CD4-positive, alpha-beta memory T cell (primary cell): ENCODE measurements at places on chromosomes 16 and 17. TPM values are rescaled to one million over a fixed set of nuclear protein-coding genes. Genes with fewer than 3 reads are reported as not detected.

- H3K4me1 ChIP-seq = no peaks in the 10 kb centered on the region
- no peak overlapping the region for H3K4me3 ChIP-seq
- H3K36me3 ChIP-seq = no peaks in the 10 kb centered on the region
- no peaks in the 10 kb centered on the region for H3K27me3 ChIP-seq
Measured at GRCh38 chr17:41957031-41957868, 9.3 kb upstream of the CNP start.

DNA sequence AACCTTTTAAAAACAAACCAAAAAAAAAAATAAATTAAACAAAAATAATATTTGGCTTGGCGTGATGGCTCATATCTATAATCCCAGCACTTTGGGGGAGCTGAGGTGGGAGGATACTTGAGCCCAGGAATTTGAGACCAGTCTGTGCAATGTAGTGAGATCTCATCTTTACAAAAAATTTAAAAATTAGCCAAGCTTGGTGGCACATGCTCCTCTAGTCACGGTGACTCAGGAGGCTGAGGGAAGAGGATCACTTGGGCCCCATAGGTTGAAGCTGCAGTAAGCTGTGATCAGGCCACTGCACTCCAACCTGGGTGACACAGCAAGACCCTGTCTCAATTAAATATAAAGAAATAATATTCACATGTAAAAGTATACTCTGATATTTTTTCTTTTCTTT, 12.2 kb downstream of the GNGT2 start:
- no peaks in the 10 kb centered on the region for H3K27me3 ChIP-seq
- H3K27ac ChIP-seq = no peak overlapping the region
- peaks cover 8% of the 10 kb centered on the region for H3K4me1 ChIP-seq

AXIN2 gene
- total RNA-seq = 30.3 TPM

CD300LD gene
- total RNA-seq = not detected

DNA sequence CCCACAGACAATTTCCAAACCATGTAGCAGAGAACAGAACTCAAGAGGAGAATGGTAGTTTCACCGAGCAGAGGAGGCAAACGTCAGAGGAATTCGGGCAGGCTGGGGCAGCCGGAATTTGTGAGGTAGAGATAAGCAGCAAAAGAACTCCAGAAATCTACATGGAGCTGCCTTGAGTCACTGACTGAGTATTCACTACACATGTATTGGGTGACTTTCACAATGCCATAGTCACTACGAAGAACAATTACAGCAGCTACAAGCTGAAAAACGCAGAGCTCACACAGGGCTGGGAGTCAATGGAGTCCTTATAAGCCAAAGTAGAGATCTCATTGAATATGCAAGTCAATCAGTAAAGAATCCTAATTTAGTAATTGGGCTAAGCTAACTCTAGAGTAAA, 13.4 kb downstream of the CMC2 start:
- DNase-seq = no peak
- no peak overlapping the region for H3K27ac ChIP-seq
- H3K36me3 ChIP-seq = peaks cover 9% of the 10 kb centered on the region
- H3K4me3 ChIP-seq = no peak overlapping the region
- H3K4me1 ChIP-seq = peaks cover 26% of the 10 kb centered on the region
- H3K27me3 ChIP-seq = no peaks in the 10 kb centered on the region

DNA sequence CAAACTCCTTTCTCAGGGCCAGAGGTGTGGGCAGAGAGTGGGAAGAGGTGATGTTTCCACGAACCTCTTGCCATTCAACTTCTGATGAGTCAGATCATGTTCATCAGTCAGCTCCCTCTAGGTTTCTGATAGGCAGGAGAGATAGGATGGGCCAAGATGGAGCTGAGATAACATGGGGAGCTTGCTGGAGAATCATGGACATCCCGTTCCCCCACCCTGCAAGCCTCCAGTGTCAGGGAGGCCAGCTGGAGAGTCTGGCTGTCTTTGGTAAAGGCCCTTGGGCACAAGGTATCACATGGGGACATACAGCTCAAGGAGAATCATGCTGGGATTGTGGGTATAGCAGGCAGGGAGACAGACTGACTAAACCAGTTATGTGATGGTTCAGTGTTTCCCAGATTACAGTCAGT, 136.0 kb upstream of the IRX3 start:
- no peak overlapping the region for H3K27ac ChIP-seq
- no peaks in the 10 kb centered on the region for H3K4me1 ChIP-seq
- no peaks in the 10 kb centered on the region for H3K27me3 ChIP-seq
- H3K4me3 ChIP-seq = no peak overlapping the region
- H3K36me3 ChIP-seq = no peaks in the 10 kb centered on the region
- DNase-seq = no peak

DNA sequence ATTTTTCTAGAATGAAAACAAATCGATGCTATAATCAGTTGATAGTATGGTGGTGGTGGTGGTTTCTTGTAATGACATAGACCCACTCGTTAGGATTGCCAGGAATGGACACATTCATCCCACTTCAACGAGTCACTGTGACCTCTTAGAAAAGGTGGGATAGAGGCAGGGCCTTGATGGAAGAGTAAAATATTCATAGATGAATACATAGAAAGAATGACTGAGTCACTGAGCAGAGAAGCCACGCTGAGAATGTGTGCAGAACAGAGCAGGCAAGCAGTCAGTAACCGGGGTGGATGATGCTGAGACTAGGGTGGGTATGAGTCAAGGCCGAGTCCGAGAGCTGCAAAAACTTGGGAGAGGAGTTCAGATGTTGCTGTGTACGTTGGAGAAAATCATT, 129.9 kb downstream of the PITPNC1 start:
- no peak overlapping the region for H3K27ac ChIP-seq
- DNase-seq = no peak
- H3K4me3 ChIP-seq = no peak overlapping the region
- H3K36me3 ChIP-seq = no peaks in the 10 kb centered on the region
- no peaks in the 10 kb centered on the region for H3K27me3 ChIP-seq
- H3K4me1 ChIP-seq = peaks cover 18% of the 10 kb centered on the region

GRCh38 chr17:21275579-21276263, 8.8 kb upstream of the MAP2K3 start:
- H3K27ac ChIP-seq = peak overlapping the region; percentile 77
- peaks cover 49% of the 10 kb centered on the region for H3K4me1 ChIP-seq
- H3K36me3 ChIP-seq = no peaks in the 10 kb centered on the region
- peak overlapping the region; percentile 71 for H3K4me3 ChIP-seq

- H3K27ac ChIP-seq = no peak overlapping the region
- DNase-seq = no peak
Measured at GRCh38 chr17:60557805-60558204, 31.8 kb upstream of the APPBP2 start.

GRCh38 chr17:11608396-11608795, 10.1 kb downstream of the DNAH9 start:
- H3K4me1 ChIP-seq = no peaks in the 10 kb centered on the region
- H3K4me3 ChIP-seq = no peak overlapping the region
- no peak overlapping the region for H3K27ac ChIP-seq
- H3K36me3 ChIP-seq = no peaks in the 10 kb centered on the region

DNA sequence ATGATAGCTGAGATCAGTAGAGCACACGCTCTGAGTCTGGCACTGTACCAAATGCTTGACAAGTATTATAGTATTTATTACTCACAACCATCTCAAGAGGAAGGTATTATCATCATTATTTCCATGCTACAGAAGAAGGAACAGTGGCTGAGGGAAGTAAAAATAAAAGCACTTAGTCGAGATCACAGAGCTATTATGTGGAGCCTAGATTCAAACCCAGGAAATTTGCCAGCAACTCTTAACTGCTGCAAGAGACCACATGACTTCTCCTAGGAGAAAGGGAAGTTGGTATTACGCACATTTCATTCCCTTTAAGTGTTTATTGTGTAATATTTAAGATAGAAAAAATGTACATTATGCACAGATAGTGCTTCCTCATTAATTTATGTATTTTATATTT, 1.0 kb upstream of the RHOT1 start:
- no peaks in the 10 kb centered on the region for H3K36me3 ChIP-seq
- H3K4me1 ChIP-seq = peaks cover 37% of the 10 kb centered on the region
- no peaks in the 10 kb centered on the region for H3K27me3 ChIP-seq
- H3K4me3 ChIP-seq = no peak overlapping the region
- H3K27ac ChIP-seq = no peak overlapping the region

DNA sequence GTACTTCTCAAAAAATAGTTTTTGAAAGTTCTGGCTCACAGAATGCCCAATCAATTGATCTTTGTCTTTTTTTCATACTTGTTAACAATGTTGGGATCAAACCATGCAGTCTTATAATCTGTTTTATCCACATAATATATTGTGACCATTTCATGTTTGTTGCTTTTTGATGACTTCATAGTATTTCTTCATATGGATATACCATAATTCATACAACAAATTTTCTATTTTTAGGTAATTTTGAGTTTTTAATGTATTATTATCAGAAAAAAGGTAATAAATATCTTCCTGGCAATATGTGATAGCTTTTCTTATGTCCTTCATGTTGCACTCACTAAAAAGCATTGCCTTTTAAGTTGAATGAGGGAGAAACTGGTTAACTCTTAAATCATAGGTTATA, 44.8 kb downstream of the TBC1D26 start:
- DNase-seq = no peak
- no peaks in the 10 kb centered on the region for H3K36me3 ChIP-seq
- H3K27me3 ChIP-seq = no peaks in the 10 kb centered on the region
- no peak overlapping the region for H3K4me3 ChIP-seq
- H3K27ac ChIP-seq = no peak overlapping the region
- H3K4me1 ChIP-seq = no peaks in the 10 kb centered on the region

DNA sequence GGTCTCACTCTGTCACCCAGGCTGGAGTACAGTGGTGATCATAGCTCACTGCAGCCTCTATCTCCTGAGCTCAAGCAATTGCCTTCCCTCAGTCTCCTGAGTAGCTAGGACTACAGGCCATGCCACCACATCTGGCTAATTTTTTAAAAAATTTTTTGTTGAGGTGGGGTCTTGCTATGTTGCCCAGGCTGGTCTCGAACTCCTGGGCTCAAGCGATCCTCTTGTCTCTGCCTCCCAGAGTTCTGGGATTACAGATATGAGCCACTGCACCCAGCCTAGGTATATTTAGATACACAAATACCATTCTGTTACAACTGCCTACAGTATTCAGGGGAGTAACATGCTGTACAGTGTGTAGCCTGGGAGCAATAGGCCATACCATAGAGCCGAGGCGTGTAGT, 14.3 kb downstream of the POLR3E start:
- H3K36me3 ChIP-seq = peaks cover 80% of the 10 kb centered on the region
- no peak for DNase-seq
- H3K4me3 ChIP-seq = no peak overlapping the region
- H3K27ac ChIP-seq = no peak overlapping the region
